ENCODE measurements at places on chromosomes 1 and 21. TPM values are rescaled to one million over a fixed set of nuclear protein-coding genes. Genes with fewer than 3 reads are reported as not detected.

IGSF5 gene
- polyA plus RNA-seq: 0.67 TPM

GSTM5 gene
- polyA plus RNA-seq: 7.2 TPM

PROK1 gene
- 0.13 TPM for polyA plus RNA-seq

OR10J1 gene
- not detected for polyA plus RNA-seq

CFHR3 gene
- polyA plus RNA-seq: 0.04 TPM

DNA sequence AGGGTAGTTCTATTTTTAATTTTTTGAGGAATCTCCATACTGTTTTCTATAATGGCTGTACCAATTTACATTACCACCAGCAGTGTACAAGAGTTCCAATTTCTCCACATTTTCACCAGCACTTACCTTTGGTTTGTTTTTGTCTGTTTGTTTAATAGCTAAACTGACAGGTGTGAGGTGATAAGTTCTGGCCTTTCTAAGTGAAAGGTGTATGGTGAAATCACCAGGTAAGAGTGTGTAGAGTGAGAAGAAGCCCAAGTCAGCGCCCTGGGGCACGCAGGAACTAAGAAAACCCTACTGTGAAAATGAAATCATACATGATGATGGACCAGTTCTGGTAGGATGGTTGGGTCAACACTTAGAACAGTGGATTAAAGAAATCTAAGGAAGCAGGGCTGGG lies 34.5 kb downstream of the BTG3 start:
- no peak for DNase-seq

- DNase-seq: no peak
Measured at GRCh38 chr1:81254560-81254959, 546.2 kb upstream of the ADGRL2 start.

DNA sequence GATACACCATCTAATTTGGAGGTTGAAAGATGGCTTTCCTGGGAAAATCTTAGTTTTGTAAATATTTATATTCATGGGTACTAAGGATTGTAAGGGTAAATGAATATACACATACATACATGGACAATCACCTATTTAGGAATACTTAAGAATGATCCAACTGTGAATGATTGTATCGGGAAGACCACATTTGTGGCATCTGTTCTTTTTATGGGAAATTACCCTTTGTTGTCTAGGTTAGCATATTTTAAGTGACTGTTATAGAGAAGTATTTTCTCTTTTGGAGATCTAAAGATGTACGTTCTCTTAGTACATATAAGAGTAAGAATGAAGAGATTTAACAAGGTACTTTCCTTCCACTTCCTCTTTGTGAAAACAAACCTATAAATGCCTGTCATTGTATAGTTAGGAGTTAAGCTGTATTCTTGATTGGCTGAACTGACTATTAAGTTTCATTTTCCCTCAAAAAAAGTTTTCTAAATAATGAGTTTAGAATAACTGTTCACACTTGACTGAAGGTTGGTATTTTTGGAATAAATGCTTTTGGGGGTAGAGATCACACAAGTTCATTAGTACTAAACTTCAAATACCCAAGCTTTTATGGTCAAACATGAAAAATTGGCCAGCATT lies 26.7 kb downstream of the SNX7 start:
- no peak for DNase-seq

GRCh38 chr1:54051933-54052430 lies 1.0 kb downstream of the TMEM59 start:
- no peak for DNase-seq

- no peak for DNase-seq
Measured at GRCh38 chr1:37752583-37753471, 12.1 kb downstream of the EPHA10 start.

DNA sequence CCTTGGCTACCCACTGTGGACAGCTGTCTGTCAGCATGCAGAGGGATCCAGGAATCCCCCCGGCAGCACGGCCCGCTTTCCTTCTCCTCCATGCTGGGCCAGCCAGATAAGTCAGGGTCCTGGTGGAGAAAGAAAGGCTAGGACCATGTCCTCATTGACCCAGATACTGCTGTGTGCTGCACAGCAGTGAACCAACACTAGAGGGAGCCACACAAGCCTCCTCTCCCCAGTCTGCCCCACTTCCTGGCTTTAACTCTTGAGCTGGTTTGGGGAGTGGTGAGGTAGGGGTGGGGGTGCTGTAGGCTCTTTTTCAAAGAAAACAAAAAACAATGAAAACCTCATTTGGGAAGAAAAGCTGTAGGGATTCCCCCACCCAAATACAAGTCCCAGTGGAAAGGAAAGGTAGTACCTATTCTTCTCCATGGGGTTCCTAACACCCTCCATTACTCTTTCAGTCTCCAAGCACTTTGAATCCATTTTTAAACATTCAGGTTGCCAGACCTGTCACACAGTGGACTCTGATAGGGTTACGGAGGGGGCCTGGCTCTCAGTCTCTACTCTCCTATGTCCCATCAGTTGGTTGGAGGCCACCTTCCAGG lies 84.9 kb upstream of the CD1D start:
- peak; percentile 35 for DNase-seq

DNA sequence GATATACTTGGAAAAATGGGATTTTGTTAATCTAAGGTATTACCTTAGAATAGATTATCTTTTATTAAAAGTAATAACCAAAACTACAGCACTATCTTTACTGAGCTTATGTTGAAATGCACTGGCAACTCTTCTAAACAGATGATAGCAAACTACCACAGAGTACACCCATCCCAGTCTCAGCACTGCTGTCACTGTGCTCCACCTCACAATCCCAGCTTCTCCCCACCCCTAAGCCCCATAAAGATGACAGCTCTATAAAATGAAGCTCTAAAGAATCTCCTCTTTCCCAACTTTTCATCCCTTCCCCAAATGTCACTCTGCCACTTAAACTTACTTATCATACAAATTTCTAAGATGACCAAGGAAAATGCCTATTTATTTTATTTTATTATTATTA lies 6.4 kb downstream of the DSTYK start:
- no peak for DNase-seq
